ENCODE measurements at places on chromosomes 7 and 10.

DNA sequence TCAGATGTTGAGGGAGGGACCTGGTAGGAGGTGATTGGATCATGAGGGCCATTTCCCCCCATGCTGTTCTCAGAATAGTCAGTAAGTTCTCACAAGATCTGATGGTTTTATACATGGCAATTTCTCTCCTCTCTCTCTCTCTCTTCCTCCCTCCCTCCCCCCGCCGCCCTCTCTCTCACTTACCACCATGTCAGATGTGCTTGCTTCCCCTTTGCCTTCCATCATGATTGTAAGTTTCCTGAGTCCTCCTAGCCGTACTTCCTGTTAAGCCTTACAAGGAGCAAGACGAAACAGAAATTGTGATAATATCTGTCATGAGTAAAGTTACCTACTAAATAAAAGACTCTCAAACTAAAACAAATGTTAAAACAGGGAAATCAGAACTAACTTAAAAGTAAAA lies 19.9 kb upstream of the GPR141 start:
- DNase-seq: no peak

- no peak for DNase-seq
Observed at GRCh38 chr10:45239642-45240041, 75.8 kb downstream of the OR13A1 start.

DNA sequence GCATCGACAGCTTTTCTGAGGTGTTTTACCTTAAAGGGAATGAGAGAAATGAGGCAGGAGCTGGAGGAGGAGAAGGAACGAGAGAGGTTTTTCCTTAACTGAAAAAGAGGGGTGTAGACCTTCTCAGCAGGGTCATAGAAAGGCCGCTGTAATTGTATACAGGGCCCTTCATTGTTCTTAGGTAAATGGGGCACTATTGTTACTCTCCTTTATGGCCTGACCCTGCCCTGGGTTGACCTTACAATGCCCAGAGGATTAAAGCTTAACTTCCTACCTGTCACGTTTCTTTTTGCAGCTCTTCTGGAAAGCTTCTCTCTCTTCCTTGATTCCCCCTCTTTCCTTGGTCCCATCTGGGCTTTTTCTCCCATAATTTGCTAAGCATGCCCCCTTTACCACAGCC lies 13.7 kb upstream of the PDLIM1 start:
- no peak for DNase-seq

- DNase-seq: no peak
Observed at GRCh38 chr7:133109816-133110215, 27.9 kb upstream of the CHCHD3 start.

DNA sequence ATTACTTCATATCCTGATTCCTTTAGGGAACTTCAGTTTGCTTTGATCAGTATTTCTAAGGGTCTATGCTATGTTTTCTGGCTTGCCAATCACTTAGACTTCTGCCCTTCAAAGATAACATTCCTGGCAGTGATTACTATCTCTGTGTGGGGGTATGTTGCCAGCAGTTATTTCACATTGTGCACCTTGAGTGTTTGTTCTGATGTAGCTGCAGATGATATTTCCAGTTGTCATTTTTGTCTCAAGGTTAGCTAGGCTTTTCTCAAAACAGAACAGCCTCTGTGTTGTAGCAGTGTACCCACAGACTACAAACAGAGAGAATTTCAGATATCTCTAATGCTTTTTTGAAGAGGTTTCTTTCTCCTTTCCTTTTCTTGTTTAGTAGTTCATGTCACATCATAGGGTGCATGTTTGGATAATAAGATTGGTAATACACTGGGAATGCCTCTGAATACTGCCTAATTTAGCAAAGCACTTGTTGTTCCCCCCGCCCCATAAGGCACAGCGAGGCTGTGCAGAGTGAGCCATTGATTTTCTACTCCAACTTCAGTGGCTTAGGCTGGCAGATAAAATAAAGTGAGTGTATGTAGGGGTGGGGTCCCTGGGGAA lies 134.7 kb upstream of the AGR3 start:
- no peak for DNase-seq

- no peak for DNase-seq
Observed at GRCh38 chr10:131928248-131929095, 27.7 kb downstream of the PPP2R2D start.

DNA sequence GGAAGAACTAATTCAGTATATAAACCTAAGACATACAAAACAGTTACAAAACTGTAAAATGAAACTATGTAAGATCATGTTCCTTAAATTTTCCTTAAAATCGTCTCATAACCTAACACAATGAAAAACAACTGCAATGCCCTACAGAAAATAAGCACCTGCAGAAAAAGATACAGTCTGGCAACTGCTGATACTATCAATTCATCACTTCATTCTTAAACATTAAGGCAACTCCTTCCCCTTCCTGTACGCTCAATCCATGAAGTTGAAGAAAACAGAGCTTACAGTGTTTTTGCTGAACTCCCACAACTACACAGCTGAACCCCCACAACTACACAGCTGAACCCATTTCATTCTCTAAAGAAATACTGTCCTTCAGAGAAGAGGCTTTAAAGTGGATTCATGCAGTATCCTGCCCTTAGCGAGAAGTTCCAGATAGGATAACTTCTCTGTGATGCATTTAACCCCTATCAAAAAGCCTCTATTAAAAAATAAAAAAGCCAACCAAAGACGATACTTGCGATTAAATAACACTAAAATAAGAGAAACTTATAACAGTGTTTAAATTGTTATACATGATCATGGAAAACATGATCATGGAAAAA lies 50.0 kb downstream of the JMJD1C start:
- DNase-seq: no peak

GRCh38 chr7:7978860-7979259 lies 10.3 kb downstream of the GLCCI1 start:
- DNase-seq: no peak

GRCh38 chr7:105643384-105643783 lies 62.1 kb upstream of the EFCAB10 start:
- no peak for DNase-seq

DNA sequence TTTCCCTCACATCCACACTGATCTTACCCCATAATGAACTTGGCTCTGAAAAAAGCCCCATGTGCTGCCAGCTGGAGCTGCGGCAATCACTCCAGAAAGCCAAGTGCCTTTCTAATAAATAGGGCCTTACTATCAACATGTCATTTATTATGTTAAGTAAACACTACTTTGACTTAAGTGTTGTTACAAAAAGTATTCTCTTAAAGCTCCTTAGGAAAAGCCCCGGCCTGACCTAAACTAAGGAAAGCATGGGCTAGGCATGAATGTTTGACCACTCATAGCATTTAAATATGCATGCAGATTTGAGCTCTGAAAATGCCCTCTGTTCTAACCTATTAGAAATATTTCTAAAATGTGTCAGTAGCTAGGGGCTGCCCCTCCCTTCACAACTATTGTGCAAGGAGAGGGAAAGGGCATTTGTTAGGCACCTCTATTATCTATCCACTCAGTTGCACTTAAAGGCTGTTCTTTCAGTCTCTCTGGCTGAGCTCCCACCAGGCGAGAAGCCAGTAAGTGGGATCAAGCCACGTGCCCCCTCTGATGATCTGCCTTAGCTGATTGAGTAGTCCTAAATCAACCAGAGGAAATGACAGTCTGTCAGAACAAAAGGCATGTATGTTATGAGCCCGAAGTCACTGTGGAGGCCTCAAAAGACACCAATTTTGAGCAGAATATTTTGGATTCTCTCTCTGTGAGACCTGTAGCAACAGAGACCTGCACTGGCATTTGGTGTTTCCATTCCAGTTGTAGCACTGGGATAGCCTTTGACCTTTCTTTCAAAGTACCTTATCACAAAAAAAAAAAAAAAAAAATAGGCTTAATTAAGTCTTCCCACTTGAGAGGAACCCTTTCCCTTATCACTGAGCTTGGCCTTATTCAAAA lies 77.1 kb downstream of the ITGB8 start:
- peak; percentile 91 for DNase-seq

DNA sequence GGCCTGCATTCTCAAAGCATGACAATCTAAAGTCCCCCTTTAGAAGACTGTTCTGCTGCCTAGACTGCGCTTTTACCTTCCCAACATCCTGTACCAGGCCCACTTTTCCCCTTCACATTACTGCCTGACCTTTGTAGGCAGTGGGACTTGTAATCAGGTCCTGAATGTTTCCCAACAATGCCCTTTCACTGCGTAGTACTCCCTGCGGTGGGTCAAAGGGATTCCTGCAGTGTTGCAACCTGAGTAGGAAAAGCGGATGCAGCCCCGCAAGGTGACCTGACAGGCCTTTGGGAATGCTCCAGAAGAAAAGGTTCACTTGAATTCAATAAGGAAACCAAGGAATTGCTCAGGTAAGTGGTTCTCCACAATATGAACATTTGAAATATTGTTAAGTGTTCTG lies 4.9 kb upstream of the TCAF1 start:
- DNase-seq: no peak

DNA sequence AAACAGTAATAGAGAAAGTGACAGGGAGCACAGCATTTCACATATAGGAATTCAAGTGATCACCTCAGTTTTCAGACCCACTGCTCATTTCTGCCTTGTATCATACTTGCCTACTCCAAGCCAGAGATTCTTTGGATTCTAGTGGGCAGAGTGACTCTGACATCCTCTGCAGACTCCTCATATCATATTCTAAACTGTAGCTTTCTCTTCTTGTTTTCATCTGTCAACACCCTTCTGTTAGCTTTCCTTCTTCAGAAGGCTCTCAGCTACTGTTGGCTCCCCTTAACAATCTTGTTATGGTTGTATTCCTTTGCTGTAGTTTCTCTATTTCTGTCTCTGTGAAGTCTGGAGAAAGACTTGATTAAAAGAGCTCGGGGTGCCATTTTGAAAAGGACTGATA lies 120.5 kb downstream of the CTNNA3 start:
- DNase-seq: no peak

DNA sequence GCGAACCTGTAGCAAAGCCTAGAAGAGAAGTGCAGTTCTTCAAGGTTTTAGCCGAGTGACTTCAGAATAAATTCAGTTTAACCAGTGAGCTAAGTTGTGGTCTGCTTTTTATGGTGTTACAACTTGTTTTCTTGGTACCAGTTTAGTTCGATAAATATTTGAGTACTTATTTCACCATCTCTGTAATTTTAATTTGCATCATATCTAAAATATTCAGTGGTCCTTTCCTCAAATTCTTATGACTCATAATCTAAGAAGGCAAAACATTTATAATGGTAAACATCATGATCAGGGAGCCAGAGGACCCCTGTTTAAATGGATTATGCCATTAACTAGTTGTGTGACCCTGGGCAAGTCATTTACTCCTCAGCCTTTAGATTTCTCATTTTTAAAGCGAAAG lies 4.1 kb upstream of the BMPER start:
- DNase-seq: no peak

DNA sequence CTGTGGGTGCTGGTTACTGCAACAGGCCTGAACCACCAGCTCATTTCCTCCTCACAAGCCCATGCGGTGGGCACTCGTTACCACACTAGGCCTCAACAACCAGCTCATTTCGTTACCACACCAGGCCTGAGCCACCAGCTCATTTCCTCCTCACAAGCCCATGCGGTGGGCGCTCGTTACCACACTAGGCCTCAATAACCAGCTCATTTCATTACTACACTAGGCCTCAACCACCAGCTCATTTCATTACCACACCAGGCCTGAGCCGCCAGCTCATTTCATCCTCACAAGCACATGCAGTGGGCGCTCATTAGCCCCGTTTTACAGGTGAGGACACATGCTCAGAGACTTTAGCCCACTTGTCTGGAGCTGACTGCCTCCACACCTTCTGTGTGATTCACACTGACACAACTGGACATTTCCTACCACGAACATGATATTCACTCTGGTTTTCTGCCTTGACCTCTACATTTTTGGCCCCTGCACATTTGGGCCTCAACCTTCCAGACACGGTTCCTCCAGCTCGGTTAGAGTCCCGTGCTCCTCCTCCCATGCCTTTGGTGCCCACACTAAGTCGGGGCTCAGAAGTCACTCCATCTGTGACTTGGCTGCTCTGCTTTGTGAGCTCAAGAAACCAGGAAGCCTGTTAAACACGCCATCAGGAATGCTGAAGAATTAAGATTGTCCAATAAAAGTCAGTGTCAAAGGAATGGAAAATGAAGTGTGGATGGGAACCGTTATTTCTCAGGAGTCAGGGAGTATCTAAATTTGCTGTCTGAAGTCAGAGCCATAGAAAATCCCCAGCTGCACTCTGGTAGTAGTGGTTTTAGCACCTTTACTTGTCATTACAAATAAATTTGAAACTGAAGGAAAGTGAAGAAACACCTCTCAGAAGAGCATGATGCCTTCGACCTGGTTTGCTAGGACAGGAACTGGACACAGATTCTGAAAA lies 55.8 kb upstream of the LANCL2 start:
- no peak for DNase-seq

DNA sequence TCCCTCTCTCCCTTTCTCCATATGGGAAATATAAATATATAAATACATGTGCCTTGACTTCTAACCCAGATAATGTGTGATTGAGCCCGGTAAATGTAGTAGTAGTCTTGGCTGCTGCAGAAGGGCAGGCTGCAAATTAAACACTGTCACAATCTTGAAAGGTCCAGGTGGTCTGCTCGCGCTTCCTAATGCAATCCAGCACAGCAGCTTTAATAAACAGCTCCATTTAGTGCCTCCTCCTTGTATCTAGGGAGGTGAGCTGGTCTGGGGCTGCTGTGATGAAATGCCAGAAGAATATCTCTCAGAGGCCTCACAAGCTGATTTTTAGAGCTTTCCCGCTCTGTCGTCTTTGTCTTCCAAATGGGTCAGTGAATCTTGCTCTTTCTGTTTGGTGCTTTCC lies 782 bp downstream of the POU6F2 start:
- DNase-seq: no peak

GRCh38 chr10:73956476-73957359 lies 41.2 kb upstream of the VCL start:
- no peak for DNase-seq

DNA sequence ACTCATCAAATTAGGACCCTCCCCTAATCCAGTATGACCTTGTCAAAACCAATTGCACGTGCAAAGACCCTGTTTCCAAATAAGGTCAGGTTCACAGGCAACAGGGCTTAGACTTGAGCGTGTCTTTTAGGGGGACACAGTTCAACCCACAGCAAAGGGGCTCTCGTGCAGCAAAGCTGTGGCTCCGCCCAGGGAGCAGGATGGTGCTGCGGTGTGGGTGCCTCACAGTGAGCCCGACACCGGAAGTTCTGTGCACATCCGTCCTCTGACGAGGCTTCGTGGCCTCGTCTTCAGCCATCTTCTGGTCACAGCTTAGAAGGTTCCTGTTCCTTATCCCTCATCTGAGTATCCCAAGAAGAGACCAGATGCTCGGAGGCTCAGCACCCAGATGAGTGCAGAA lies 509.2 kb upstream of the FOXK1 start:
- DNase-seq: no peak
